ENCODE measurements at places on chromosomes 3 and 15.
A peak's percentile ranks its signal among the peaks of the same experiment; 100 is the strongest.

DNA sequence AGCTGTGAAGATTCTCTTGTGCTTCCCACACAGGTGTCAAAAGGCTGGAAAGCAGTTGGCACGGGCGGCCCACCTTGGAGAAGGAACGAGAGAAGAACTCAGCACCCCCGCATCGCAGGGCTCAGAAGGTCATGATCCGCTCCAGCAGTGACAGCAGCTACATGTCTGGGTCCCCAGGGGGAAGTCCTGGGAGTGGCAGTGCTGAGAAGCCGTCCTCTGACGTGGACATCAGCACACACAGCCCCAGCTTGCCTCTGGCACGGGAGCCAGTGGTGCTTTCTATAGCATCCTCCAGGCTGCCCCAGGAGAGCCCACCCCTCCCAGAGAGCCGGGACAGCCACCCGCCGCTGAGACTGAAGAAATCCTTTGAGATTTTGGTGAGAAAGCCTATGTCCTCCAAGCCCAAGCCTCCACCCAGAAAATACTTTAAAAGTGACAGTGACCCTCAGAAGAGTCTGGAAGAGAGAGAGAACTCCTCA is 31.4 kb downstream of the STARD5 start:
- no peak for DNase-seq

DNA sequence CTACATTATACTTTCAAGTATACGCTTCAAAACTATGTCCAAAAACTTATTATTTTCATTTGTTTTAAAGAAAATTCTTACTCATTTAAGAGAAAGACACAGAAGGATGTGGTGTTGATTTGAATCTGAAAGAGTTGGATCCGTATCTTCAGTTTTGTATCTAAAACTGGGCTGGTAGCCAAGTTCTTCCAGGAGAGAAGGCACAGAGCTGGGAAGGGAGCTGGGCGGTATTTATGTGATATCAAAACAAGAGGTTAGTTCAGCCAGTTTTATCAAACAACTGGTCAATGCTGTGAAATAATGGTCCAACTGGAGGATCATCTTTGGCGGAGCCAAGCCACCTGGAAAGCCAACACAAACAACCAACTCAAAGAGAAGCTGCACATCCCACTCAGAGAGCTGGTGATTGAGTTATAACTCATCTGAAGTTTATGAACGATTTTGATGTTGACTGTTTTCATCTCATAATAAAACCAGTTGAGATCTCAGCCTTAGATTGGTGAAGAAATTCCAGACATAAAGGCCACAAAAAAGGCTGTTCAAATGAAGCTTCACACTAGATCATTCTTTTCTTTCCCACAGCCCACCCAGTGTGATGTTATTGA is 489.6 kb upstream of the RASGRP1 start:
- no peak for DNase-seq

GRCh38 chr15:36108541-36108940 is 470.9 kb upstream of the CDIN1 start:
- DNase-seq, result no peak

- DNase-seq, result peak; percentile 28
Measured at GRCh38 chr15:64686130-64686735, 89.2 kb downstream of the RBPMS2 start.

DNA sequence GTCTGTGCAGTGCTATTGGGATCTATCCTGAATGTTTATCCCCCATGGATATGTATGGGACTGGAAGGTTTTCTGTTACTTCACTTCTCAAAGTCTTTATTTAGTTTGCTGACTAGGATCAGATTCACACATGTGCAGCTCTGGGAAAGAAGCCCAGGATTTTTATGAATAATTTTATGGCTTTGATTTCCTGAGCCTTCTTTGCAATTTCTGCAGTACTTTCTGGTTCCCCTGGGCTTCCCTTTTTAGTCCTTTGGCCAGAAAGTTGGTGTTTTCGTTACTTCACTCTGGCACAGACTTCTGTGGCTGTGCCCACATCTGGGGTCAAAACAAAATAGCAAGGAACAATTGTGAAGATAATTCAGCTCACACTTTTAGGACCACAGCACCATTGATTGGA is 721.0 kb downstream of the OTOL1 start:
- no peak for DNase-seq

GRCh38 chr3:126604691-126605090 is 46.0 kb upstream of the C3orf22 start:
- no peak for DNase-seq

DNA sequence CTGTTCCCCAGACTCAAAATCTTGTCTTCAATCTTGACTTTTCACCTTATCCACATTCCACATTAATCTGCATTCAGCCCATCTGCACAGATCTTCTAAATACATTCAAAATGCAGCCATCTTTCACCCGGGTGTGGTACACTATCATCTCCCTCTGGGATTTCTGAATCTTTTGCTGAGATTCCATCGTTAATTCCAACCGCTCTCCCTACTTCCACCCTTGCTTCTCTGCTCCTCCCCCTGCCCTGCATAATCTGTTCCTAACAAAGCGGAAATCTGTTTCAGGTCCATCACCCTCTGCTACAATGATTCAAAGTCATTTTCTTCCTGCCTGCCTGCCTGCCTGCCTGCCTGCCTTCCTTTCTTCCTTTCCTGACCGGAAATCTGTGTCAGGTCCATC is 7.9 kb upstream of the GOLGA8B start:
- no peak for DNase-seq

- DNase-seq, result no peak
Measured at GRCh38 chr15:39139431-39140059, 441.3 kb upstream of the THBS1 start.

DNA sequence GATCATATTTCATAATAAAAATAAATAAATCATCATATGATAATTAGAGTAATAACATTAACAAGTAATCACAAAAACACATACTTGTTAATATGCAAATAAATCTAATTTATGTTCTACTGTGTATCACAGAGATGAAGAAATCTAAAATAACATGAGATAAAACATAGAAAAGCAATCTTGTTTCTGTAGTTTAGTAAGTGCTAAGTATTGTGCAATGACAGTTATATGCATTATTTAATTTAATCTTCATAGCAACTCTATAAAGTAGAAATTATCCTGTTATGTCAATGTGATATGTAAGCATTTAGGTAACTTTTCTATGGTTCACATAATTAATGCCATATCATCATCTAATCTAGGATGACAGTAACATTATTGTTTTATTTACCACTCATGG is 108.2 kb upstream of the KCNMB2 start:
- no peak for DNase-seq

DNA sequence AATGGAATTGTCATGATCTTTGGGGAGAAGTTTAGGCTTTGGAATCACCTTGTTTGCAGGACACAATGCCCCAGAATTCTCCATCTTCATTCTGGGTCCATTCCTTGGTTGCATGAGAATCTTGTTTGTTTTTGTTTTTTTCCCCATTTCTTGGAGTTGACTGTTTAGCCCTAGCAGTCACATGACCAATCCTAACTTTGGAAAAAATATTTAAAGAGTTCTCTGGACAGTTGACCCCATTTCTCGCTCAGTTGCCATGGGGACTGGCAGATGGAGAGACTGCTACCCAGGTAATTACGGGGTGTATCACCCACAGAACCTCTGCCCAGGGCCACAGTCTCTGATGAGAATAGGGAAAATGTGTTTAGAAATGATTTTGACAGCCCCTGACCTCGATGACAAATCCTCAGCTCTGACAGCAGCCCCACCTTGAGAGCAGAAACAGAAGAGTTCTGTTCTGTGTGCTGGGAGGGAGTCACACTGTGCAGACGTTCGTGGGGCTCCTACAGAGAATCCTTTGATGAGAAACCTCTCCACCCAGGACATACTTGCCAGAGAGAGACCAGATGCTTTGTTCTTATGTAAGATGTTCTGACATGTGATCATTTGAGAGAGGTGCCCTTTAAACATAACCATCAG is 57.7 kb downstream of the IL16 start:
- no peak for DNase-seq

DNA sequence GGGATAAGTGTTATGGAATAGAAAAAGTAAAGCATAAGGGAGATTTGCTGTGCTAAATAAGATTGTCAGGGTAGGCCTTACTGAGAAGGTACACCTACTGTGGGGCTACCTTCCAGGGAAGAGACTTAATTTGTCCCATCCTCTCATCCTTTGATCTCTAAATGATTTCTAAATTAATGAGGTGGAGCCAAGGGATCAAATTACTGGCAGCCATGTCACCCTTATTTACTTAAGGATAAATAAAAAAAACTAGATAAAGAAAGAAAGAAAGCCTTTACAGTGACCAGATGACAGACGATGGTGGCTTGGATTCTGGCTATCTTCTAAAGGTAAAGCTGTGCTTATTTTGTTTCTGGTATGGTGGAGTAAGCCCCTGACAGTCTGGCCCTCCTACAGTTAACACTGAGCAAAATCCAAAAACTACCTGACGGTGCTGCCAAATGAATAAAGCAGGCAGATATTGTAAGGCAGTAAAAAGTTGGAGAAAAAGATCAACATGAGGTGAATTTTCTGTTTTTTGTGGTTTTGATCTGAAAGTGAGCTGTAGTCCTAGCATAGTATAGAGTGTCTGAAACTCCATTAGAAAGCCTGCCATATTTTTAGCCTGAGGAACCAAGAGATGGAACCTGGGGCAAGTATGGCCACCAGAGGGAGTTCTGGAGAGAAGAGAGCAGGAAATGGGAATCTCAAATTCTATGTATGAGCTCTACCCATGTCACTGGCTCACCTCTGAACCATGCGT is 285.1 kb upstream of the MANF start:
- peak; percentile 15 for DNase-seq

- DNase-seq, result no peak
Measured at GRCh38 chr15:76495487-76495886, 158.9 kb downstream of the ISL2 start.

DNA sequence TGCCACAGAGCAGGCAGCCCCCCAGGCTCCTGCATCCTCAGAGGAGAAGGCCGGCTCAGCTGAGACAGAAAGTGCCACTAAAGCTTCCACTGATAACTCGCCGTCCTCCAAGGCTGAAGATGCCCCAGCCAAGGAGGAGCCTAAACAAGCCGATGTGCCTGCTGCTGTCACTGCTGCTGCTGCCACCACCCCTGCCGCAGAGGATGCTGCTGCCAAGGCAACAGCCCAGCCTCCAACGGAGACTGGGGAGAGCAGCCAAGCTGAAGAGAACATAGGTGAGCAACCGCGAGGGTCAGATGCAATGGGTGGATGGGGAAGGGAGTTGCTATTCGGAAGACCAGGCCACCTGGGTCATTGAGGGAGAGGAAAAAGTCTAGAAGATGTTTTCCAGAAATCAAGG is 53.0 kb downstream of the GAP43 start:
- DNase-seq, result no peak

GRCh38 chr3:32431481-32431880 is 39.8 kb downstream of the CMTM7 start:
- DNase-seq, result no peak

GRCh38 chr3:126127904-126128303 is 44.0 kb upstream of the SLC41A3 start:
- no peak for DNase-seq

DNA sequence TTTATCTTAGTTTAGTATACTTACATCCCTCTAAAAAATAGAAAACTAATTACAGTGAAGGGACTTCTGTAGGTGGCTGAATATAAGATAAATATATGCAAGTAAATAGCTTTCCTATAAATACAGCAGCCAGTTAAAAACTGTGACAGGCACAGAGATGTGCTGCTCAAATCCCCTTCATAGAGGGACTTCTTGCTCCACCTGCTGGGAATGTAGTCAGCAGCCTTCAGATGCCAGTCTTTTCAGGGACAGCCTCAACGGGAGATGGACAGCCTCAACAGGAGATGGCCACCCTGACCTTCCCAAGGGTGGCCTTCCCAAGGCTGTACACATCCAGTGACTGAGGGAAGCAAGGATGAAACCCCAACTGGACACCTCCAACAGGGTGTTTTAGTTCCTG is 15.7 kb upstream of the PRR23E start:
- no peak for DNase-seq

- no peak for DNase-seq
Measured at GRCh38 chr3:118955914-118956556, 78.6 kb downstream of the IGSF11 start.

GRCh38 chr15:79991826-79992225 is 20.8 kb upstream of the BCL2A1 start:
- DNase-seq, result no peak

DNA sequence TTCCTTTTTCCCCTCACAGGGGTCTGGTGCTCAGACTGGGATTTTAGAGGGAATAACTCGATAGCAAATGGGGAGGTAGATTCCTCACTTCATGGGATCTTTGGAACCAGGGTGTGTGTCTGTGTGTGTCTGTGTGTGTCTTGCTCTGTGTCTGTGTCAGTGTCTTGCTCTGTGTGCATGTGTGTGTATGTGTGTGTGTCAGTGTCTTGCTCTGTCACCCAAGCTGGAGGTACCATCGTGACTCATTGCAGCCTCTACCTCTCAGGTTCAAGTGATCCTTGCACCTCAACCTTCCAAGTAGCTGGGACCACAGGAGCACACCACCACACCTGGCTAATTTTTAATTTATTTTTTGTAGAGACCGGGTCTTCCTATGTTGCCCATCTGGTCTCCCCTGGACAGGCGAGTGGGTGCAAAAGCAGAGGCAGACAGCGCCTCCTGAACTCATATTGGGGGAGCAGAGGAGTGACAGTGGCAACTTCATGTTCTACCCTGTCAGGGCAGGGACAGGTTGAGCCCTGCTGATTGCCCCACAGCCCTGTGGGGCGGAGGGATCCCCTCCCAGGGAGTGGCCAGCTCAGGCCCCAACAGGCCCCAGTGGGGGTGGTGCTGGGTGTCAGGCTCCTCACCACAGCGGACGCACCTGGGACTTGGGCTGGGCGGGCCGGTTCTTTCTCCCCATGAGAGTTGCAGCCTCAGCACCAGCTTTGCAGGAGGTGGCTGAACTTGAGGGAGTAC is 10.4 kb upstream of the SEMA4B start:
- DNase-seq, result no peak

DNA sequence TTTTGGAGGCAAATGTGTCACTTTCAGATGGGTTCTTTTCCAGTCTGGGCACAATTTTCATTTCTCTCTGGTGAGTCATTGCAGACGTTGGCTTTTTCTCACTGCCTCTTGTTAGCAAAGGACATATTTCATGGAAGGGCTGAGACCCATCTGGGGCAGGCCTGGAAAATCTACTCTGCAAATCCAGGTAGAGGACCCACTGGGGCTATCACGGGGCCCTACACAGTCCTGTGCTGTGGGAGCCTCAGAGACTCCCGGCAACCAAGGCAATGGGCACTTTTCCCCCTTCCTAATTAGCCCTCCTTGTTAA is 58.0 kb downstream of the HRH1 start:
- DNase-seq, result no peak

GRCh38 chr15:91908391-91908790 is 54.9 kb downstream of the SLCO3A1 start:
- no peak for DNase-seq
